ENCODE measurements at places on chromosomes 1 and 21.

DNA sequence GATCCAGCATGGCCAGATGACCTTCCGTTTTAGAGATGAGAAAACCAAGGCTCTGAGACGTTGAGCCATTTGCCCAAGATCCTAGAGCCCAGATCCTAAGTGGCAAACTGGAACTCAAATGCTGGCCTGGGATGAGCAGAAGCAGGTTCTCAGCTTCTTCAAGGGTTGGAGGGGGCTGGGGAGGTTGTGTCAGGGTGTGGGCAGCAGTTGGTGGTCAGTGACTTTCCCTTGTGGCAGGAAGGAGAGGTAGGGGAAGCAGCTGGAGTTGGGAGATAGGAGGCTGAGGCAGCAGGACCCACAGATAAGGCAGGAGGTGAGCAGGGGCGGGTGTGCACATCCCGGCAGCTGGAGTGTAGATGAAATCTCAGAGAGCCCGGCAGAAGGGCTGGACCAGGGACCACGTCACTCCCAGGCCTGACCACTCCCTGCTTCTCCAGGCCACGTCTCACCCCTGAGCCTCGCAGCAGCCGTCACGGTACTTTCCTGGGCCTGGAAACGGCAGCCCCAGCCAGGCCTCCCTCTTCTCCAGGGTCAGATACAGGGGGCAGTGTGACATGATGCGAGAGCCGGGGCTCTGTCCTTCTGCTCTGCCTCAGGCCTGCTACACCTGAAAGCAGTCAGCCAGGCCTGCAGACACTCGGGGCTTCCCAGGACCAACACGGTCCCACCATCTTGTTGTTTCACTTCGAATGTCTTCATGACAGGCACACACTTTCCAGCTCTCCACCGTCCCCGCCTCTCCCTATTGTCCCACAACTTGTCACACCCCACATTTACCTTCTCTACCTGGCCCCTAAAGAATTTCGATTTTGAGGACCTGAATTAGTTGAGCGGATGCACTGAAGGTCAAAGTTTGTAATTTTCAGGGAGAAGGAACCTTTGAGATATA lies 11.5 kb upstream of the LAPTM5 start:
- no peak for DNase-seq

GRCh38 chr1:84442256-84442655 lies 36.8 kb upstream of the RPF1 start:
- no peak for DNase-seq

GRCh38 chr1:57713501-57713900 lies 289.6 kb upstream of the DAB1 start:
- DNase-seq, result no peak

GRCh38 chr1:184800876-184801275 lies 46.2 kb upstream of the EDEM3 start:
- no peak for DNase-seq

DNA sequence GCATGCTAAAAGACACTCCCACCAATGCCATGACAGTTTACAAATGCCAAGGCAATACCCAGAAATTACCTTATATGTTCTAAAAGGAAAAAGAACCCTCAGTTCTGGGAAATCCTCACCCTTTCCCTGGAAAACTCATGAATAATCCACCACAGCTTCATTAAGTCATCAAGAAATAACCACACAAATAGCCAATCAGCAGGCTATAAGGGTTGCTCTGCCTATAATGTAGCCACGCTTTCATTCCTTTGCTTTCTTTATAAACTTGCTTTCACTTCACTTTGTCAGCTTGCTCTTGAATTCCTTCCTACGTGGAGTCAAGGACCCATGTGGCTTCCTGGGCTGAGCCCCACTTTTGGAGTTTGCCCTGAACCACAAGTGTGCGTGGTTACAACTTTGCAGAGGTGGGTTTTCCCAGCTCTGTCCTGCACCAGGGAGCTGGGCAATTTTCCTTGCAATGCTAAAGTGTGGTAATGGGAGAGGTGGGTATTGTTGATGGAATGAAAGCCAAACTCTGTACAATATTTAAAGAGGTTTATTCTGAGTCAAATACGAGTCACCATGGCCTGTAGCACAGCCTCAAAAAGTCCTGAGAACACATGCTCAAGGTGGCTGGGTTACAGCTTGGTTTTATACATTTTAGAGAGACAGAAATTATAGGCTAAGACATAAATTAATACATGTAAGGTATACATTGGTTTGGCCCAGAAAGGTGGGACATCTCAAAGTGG lies 42.2 kb upstream of the COG2 start:
- DNase-seq, result no peak

- DNase-seq, result no peak
These were observed 33.4 kb downstream of the RGS7 start for GRCh38 chr1:241323514-241324195.

Data from vagina (tissue), 2 donors.